ENCODE measurements at places on chromosomes 11 and 22. TPM values are rescaled to one million over a fixed set of nuclear protein-coding genes. Genes with fewer than 3 reads are reported as not detected.

The MISFA gene
- 2.7 TPM for total RNA-seq

The TTC36 gene
- not detected for total RNA-seq

The RFPL3 gene
- total RNA-seq, result not detected

The DEFB131B gene
- total RNA-seq, result not detected

The BUD13 gene
- total RNA-seq, result 10.6 TPM

The CARD16 gene
- total RNA-seq, result not detected

The VPS37C gene
- 18.3 TPM for total RNA-seq

The ATG2A gene
- total RNA-seq, result 22.4 TPM

The LYVE1 gene
- total RNA-seq, result 0.84 TPM

The MMP12 gene
- not detected for total RNA-seq

The AGBL2 gene
- 0.86 TPM for total RNA-seq

The PTGDR2 gene
- total RNA-seq, result 0.10 TPM

The MS4A12 gene
- not detected for total RNA-seq

The ZC3H12C gene
- 6.0 TPM for total RNA-seq

The SOX10 gene
- total RNA-seq, result not detected

The GP1BB gene
- 1.1 TPM for total RNA-seq

The BIK gene
- total RNA-seq, result 1.5 TPM

The ZNF143 gene
- 10.2 TPM for total RNA-seq

The HEPHL1 gene
- not detected for total RNA-seq

The SLC22A9 gene
- total RNA-seq, result not detected

The PHLDB1 gene
- total RNA-seq, result 7.5 TPM

The CCDC87 gene
- total RNA-seq, result 0.21 TPM
